ENCODE measurements at places on chromosomes 5 and 9.

DNA sequence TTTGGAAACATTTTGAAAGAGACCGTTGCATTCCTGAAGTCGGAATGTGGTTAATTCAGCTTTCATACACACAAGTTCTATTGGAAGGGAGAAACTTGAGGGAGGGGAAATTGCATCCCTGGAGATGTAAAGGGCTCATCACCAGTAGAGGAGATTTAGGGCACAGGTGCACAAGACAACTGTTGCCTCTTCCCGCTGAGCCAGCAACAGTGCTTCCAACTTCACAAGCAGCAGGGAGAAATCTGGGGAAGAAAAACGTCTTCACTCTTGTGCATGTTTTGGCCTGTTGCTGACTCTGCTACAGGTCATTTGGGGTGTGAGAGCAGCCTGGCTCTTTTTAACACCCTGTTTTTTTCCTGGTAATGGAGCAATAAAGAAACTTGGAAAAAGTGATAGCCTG lies 277.9 kb downstream of the GAS1 start:
- no peak for DNase-seq

DNA sequence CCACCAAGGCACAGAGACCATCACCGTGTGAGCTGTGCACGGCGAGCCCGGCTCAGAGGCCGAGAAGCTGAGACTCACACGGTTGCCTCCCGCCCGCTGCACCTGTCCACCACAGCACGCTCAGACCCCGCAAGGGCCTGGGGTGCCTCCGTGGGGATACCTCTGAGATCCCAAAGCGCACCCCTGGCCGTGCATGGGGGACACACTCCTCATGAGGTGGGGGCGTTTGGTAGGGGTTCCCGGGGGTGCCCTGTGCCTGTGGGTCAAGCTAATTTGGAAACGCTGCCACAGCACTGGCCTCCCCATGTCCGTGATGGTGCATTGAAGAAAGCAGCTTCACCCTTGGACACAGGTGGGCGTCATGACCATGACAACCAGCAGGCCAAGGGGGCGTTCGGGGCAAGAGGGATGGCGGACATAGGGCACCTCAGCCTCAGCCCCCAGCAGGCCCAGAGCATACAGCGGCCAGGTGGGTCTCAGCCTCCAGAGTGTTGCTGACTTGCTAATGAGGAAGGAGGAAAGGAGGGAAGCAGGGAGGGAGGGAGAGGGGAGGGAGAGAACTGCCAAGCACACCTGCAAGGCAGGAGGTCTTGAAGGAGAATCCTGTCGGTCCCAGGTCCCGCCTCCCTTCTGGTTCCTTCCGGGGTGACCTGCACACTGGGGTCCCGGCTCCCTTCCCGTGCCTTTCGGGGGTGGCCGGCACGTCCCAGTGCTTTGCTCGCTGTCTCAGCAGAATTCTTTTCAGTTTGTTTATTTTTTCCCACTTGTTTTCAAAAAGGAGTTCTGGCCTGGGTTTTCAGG lies 34.7 kb downstream of the GLT6D1 start:
- DNase-seq = no peak

GRCh38 chr9:84804951-84805694 lies 135.6 kb downstream of the NTRK2 start:
- DNase-seq = no peak

GRCh38 chr9:36337002-36337401 lies 63.1 kb downstream of the RNF38 start:
- DNase-seq = no peak

DNA sequence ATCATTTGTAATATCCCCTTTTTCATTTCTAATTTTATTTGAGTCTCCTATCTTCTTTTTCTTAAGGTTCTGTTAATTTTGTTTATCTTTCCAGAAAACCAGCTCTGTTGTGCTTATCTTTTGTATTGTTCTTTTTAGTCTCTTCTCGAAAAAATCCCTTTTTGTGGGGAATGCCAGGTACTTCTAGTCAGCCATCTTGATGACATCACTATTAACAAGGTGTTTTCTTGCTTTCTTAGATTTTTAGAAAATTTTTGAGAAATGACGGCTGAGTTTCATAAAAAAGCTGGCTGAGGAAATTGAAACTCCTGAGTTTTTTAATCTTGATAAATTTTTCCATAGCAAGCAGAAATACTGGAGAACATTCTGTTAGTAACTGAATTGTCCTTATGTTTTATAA lies 10.7 kb downstream of the RNF180 start:
- no peak for DNase-seq

DNA sequence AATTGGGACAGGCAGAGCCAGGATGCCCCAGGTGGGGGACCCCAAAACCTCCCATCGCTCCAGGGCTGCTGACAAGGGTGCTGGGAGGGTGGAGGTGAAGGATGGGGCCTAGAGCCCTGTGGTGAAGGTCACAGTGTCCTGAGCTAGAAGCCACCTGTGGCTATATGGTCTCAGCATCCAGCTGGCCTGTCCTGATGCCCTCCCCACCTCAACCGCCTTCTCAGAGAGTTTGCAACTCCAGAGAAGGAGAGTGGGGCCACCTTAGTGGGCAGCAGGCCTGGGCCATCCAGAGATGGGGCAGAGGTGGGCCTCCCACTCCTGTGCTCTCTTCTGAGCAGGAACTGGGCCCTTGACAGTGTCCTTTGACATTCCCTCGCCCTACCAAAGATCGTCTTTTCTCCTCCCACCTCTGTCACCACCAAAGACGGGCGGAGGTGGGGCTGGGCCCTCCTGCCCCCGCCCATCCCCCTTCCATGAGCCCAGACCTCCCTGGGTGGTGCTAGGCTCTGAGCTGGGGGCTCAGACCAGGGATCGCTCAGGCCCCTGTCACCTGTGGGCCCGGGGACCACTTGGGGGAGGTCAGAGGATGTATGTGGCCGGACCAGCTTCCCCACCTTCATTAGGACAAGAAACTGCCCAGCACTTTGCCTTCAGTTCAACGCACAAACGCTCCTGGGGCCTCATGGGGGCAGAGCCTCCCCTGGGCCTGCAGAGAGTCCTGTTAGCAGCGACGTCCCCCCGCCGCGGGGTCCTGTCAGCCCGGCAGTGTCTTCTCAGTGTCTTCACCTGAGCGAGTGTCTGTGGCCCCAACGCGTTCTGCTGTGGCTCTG lies 10.0 kb upstream of the DOLPP1 start:
- DNase-seq = no peak

DNA sequence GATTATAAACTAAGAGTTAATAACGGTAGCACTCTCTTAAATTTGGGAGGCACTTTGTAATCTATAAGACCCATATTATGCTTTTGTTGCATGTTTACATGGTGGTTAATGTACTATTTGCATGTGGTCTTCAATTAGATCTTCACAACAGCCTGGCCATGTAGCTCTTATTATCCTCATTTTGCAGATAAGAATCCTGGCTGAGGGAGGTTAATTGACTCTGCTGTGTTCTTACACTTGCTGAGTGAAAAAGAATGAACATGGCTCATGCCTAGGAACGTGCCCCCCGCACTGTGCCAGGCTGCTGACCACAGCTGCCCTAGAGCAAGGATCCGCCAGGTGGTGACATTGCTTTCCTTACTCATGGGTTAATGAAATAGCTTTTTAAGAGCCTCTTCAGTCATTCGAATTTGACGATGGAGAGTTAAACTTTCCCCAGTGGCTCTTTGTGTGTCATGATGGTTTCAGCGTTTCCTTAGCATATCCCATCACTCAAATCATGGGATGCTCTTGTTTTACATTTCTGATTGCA lies 97.9 kb downstream of the CDH6 start:
- DNase-seq = no peak

- DNase-seq = no peak
Observed at GRCh38 chr5:107248066-107248695, 422.6 kb downstream of the EFNA5 start.

DNA sequence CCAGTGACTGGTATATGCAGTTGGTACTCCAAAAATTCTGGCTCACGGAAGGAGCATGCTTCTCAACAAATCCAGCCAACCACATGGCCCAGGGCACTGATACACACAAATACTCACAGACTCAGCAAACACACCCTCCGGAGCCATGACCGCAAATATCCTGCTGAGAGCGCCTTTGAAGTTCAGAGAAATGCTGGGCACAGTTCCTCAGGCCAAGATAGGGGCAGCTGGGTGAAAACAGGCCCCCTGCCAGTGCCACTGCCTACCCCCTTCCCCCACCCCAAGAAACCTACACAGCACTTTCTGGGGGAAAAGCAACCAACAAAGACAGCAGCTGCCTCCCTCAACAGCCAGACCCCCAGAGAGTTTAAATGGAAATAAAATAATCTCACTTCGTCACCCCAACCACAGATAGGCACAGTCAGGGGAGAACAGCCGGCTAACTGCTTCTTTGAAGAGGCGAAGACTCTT lies 120.0 kb downstream of the C5orf15 start:
- DNase-seq = no peak

DNA sequence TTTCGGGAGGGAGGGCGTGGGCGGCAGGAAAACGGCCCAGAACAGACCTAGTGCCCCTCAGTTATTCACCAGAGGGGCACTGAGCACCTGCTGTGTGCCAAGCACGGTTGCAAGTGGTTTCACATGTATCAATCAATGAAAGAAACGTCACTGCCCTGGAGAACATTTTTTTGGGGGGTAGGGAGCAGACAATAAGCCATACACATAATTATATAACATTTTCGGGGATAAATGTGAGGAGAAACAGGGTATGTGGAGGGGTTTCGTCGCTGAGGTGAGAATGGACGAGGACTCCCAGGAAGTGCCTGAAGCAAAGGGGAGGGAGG lies 444 bp upstream of the ZNF354A start:
- DNase-seq = no peak

DNA sequence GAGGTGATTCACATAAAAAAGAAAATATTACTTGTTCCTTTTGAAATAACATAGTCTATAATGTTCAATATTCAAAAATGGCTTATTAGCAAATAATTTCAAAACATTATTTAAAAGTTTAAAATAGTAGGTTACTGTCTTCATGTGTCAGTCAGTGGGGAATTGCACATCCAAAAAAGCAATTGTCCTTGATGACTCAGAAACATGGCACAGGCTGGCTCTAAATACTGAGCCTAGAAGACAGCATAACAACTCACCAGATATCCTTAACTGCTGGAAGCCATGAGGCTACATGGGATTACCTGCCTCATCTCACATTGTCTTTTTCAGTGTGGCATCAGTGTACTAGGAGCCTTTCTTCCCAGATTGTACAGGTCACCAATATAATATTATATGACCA lies 439.5 kb upstream of the RGMB start:
- DNase-seq = no peak

- no peak for DNase-seq
Observed at GRCh38 chr9:131840220-131840619, 100.3 kb upstream of the RAPGEF1 start.

GRCh38 chr5:14959399-14960119 lies 88.0 kb upstream of the ANKH start:
- no peak for DNase-seq

DNA sequence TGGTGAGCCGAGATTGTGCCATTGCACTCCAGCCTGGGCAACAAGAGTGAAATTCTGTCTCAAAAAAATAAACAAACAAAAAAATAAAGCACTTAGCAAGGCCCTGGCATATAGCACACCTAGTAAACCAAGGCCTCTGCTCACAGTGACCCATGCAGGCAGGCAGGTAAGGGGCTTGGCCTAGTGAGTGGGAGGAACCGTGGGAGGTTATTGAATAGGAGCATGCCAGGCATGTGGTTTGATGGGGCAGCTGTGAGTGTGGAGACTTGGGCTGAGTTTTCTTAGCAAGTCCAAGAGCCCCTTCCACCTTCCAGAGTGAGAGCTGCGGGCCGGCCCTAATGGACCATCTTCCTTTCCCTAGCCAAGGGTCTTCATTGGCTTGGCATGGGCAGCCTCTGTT lies 4.5 kb upstream of the NDST1 start:
- DNase-seq = no peak
